ENCODE measurements at places on chromosomes 3 and 15.

GRCh38 chr3:68893600-68894239 is 38.6 kb downstream of the TAFA4 start:
- peak; percentile 22 for DNase-seq

DNA sequence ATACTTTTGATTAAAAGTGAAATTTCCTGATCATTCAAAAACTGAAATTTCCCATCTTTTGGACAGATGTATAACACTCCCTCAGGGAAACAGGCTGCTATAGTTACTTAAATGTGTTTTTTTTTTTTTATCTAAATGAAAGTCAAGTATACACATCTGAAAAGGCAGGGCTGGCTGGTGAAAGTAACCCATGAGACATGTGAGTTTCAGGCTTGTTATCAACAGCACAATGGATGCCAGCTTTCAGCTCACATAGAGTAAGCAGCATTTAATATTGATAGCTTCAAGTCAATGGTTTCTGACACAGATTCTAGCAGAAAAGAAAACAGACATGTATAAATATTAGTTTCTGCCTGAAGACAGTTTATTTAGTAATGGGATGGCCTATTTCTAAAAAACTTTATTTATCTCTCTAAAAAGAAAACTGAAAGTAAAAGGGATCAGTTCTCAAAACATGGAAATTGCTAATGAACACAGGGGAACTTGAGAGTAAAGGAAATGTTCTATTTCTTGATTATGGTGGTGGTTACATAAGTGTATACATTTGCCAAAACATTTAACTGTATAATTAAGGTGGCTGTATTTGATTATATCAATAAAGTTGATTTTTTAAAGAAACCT is 89.7 kb upstream of the CMC1 start:
- DNase-seq, result no peak

DNA sequence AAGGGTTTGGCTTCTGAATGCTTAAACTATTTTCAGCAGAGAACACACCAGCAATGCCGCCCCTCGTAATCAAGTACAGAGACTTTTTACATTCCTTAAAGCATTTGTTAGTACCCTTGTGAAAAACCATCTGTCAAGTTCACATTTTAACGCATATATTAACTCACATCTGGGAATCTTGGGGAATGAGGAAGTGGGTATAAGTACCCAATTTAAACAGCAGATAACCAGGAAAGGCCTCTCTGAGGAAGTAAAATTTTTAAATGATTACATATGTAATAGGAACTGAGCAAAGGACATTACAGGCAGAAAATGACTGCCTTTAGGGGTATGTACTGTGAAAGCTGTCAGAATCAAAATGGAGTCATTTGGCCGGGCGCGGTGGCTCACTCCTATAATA is 12.8 kb upstream of the CFAP44 start:
- DNase-seq, result no peak

DNA sequence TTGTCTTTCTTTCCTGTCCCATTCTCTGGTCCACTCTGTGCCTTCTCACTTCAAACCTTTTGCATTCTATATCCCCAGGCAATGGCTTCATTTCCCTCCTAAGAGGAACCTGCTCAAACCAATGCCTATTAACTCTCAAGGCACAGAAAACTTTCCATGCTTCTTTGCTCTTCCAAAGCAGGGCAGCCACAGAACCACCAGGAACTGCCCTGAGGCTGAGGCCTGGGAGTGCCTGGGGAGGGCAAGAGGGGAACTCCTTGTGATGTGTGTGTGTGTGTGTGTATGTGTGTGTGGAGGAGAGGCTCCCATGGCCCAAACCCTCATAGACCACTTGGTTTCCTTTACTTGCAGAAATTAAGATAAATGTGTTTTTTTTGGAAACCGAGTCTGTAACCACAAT is 14.1 kb upstream of the PGPEP1L start:
- no peak for DNase-seq

- peak; percentile 50 for DNase-seq
Measured at GRCh38 chr3:116059421-116060096, 385.7 kb downstream of the LSAMP start.

- no peak for DNase-seq
Measured at GRCh38 chr15:31360843-31361763, 34.5 kb downstream of the KLF13 start.

GRCh38 chr15:35998663-35999602 is 453.0 kb upstream of the DPH6 start:
- no peak for DNase-seq

DNA sequence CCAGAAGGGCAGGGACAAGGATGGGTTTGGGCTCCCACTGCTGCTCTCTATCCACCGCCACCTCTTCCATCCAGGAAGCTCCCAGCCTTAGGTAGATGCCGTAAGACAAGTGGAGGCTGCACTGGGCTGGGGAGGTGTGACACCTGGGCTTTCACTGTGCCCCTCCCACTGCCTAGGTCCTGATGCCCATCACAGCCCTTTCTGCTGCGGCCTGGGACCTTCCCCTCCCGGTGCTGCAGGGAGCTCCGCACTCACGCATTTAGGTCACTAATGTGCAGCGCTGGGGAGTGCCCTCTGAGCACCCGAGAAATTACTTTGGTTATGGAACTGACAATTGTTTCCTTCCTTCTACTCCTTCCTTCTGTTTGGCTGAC is 850 bp downstream of the LTF start:
- DNase-seq, result no peak

DNA sequence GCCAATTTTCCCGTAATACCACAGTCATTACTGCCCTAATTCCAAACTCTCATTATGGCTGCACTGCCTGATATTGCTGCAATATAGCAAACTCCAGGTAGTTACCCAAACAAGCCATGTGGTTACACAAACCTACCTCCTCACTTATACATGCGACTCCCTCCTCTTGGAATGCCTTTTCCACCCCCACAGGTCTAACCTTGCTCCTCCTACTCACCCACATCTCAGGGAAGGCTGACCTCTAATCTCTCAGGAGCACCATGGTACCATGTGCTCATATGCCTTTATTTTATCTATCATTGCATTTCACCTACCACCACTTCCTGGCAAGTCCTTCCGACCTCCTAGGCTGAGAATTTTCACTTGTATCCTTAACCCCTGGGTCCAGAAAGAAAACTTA is 2.9 kb downstream of the RBPMS2 start:
- peak; percentile 26 for DNase-seq

- peak; percentile 17 for DNase-seq
Measured at GRCh38 chr15:55695432-55695831, 47.5 kb downstream of the PRTG start.

- DNase-seq, result peak; percentile 60
Measured at GRCh38 chr3:187292631-187293515, 1.3 kb upstream of the MASP1 start.

DNA sequence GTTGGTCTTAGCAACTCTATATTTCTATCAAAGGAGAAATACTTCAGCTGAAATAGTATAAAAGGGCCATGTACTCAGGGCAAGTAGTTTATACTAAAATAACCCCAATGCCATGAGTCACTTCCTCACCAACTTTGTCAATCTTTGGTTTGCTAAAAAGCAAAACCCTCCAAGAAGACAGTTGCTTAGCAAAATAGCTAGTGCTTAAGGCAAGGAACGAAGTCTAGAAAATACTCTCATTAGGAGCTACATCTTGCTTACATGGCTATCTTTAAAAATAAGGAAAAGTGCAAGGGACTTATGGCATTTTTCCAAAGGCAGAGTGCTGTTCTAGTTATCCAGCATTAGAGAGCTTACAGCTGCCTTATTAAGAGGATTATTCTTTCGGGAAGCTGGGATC is 28.4 kb downstream of the P3H2 start:
- peak; percentile 83 for DNase-seq

DNA sequence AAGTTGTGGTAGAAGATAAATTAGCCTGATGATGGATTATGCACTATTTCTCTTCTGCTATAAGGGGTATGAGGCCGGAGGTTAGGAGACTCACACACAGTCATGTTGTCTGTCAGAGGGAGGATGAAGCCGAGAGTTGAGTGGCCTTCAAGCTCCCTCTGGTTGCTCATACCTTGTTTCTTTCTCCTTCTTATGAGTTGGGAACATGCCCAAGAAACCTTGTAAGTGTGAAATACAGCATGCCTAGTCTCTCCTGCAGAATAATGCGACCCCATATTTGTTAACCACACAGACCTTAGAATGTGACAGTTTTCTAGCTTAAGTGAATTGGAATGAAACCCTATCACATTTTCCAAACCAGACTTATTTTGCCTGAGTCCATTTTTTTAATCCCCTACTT is 366.7 kb downstream of the PTPRG start:
- no peak for DNase-seq

GRCh38 chr3:127053026-127053425 is 70.1 kb downstream of the PLXNA1 start:
- DNase-seq, result no peak

- DNase-seq, result no peak
Measured at GRCh38 chr3:50480471-50480870, 23.0 kb downstream of the CACNA2D2 start.

- DNase-seq, result peak; percentile 57
Measured at GRCh38 chr3:190526787-190527762, 13.2 kb downstream of the IL1RAP start.

DNA sequence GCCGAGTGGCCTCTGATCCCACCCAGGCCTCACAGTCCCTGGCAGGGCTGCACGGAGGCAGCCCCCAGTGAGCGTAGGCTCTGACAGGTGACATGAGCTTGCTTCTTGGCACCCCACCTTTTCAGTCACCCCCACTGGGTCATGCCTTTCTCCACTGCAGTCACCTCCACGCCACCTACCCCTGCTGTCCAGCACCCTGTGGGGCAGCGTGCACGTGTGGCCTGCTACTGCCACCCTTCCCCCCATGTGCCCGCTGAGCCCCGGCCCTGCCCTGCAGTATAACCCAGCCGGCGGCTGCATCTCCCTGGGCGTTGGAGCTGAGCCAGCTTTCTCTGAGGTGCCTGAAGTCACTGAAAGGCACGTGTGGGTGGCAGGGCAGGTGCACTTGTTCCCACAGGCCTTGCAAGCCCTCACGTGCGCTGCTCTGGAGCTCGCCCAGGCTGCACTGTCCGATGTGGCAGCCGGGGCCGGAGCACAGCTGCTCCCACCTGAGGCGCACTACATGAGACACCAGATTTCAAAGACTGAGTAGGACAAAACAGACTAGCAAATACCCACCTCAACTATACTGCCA is 65.6 kb downstream of the NIPA2 start:
- no peak for DNase-seq

DNA sequence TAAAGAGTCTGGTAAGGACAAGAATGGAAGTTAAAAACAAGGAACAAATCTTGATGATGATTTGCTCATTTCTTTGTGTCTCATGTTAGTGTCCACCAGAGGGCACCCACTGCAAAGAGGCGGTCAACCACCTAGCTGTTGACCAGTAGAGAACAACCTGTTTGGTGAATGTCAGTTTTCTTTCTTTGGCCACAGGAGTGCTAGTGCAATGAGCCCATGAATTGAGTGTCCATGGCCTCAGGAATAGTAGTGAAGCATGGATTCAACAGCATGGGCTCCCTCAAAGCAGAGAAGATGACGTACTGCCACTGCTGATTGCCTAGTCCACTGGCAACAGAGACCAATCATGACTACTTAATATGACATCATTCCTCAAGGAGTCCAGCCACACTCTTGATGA is 10.7 kb upstream of the CNTN6 start:
- DNase-seq, result peak; percentile 63

- no peak for DNase-seq
Measured at GRCh38 chr15:62426387-62426956, 261.4 kb upstream of the C2CD4B start.

DNA sequence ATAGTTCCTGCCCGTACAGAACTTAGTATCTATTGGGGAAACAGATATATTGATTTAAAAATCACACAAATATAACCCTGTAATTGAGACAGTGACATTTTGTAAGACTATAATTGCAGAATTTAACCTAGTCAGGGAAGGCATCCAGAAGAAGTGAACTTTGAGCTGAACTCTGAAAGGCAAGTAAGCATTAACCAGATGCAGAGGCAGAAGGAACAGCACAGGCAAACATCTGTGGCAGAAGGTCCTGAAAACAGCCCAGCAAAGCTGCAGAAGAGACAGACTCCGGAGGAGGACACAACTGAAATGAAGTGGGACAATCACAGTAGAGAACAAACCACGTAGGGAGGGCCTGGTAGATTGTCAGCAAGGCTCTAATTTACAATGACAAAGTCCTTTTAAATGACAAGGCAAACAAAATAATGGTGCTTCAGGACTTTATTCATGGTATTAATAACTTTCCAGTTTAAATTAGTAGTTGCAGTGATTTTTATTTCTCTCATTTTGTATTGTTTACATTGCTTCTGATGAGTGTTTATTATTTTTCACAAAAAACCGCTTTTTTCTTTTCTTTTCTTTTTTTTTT is 14.5 kb downstream of the BCL2A1 start:
- DNase-seq, result no peak

DNA sequence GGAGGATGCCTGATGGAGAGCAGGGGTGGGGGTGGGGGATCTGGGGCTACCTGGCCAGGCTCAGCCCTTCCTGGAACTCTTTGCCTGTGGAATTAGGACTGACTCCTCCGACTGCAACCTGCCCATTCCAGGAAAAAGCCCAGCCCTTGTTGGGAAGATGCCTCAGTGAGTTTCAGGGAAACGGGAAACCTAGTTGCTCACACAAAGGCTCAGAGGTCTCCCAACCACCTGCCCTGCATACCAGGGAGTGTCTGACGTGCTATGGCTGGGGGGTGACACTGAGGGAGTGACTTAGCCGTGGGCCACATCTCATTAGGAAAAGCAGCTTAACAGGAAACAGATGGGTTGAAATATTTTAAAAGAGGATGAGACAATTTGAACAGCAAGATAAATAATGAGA is 27.9 kb downstream of the CYP8B1 start:
- DNase-seq, result no peak

- DNase-seq, result peak; percentile 60
Measured at GRCh38 chr3:134486577-134487041, 752 bp downstream of the CEP63 start.

- no peak for DNase-seq
Measured at GRCh38 chr3:139522421-139522820, 17.1 kb downstream of the RBP1 start.

DNA sequence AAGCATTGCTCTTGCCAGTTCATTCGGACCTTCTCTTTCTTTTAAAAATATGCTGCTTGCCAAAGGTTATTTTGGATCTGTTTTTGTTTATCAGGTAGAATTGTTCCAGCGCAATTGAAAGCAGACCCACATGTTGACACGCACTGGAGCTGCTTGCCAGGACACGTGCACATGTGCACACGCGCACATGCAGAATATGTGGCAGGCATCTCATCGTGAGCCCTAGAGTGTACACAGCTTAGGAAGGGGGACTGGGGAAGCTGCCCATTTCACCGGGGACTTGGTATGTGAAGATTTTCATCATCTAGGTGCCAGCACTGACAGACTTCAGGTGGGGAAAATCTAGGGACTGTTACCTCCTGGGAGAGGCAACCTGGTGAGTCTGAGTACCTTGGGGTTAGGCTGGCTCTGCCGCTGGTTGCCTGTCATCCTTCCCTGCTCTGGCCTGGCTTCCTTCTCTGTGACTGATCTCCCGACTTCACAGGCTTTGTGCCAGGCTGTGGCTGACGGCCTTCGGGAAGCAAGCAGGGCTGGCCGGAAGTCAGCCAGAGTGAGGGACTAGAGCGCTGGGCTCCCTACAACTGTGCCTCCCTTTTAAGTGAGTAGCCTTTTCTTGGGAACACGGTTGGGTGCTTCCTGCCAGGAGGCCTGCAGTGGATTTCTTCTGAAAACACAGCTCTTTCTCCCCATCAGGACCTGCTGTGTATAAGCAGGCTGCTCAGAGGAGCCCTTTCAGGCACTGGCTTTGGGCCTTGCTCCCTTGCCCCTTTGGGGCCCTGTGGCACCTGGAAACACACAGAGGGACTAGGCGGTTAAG is 129.3 kb downstream of the EEFSEC start:
- DNase-seq, result peak; percentile 19

GRCh38 chr15:95761501-95762165 is 568.9 kb upstream of the NR2F2 start:
- DNase-seq, result no peak

All from amniotic epithelial cell (primary cell).